ENCODE measurements at places on chromosomes 2 and 18.

DNA sequence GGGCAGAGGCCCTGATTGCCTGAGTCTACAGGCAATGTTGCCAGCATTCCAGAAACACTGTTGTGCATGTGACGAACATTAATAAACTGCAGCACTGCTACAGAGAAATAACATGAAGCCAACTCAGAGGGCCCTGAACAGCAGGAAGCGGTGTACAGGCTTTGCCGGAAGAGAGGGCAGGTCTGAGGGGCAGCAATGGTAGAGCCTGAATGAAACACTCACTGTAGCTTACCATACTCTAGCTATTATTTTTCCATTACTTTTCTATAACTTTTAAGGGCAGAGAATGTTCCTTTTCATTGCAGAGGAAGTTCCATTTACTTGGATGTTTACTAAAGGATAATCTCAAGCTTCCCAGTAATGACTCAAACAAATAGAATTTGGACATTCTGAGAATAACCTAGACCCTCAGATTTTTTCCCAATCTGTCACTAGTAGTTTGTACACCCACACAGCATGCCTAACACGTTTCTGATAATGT lies 150.4 kb downstream of the MTX2 start:
- no peak for DNase-seq

GRCh38 chr2:207143215-207144172 lies 22.3 kb downstream of the KLF7 start:
- DNase-seq = peak; percentile 41

GRCh38 chr2:41763141-41763540 lies 284.7 kb upstream of the PKDCC start:
- DNase-seq = no peak

DNA sequence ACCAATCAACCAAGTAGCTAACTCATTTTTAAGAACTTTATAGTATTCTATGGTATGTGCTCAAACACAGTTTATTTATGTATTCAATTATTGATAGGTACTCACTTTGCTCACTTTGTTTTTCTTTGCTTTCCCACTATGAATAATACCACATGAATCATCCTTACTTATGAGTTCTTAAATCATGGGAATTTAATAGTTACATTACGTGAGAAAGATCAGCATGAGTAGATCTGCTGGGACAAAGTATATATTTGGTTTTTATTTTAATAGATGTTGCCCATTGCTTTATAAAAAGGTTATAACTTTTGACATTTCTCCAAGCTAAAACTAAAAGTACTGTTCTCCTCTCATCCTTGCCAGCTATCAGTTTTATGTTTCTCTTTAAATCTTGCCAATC lies 390.7 kb downstream of the LRATD1 start:
- DNase-seq = no peak

- no peak for DNase-seq
Measured at GRCh38 chr18:60149316-60149715, 223.3 kb downstream of the MC4R start.

DNA sequence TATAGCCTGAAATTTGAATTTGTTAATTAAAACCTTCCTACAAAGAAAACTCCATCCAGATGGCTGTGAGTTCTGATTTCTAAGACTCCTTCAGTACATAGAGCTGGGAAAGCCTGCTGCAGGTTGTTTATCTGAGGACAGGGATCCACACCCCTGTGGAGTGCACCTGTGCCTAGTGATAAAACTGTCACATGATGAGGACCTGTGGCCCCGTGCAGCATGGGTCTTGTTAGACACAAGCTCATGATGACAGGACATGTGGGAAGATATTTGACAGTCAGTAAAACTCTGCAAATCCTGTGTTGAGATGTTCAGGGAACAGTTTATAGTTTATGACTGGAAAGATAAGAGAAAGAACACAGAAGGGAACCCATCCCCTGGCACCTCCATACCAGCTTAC lies 133.2 kb upstream of the TMEM18 start:
- no peak for DNase-seq

- no peak for DNase-seq
Measured at GRCh38 chr2:60552078-60552850, 1.2 kb downstream of the BCL11A start.

- no peak for DNase-seq
Measured at GRCh38 chr2:127647242-127648190, 1.6 kb downstream of the GPR17 start.

GRCh38 chr18:45109706-45110105 lies 429.0 kb downstream of the SETBP1 start:
- no peak for DNase-seq

GRCh38 chr2:210859314-210859713 lies 302.9 kb downstream of the CPS1 start:
- no peak for DNase-seq

GRCh38 chr2:239944694-239945551 lies 80.2 kb downstream of the NDUFA10 start:
- no peak for DNase-seq

DNA sequence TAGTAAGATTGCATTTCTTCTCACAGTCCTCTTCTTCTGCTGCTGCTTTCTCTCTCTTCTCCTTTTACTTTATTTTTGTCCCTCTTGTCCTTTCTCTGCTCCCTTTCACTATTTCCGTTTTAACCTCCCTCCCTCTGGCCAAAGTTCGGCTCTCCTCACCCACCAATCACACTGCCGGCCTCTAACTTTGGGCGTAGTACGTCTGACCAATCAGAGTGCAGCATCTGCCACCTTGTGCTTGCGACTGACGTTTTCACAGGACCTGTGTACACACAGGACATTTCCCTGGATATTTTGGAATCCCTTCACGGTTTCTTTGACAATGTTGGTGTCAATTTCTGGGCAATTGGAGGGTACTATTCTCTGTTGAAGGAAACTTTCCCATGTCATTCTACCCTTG lies 22.6 kb upstream of the ICOS start:
- DNase-seq = no peak

DNA sequence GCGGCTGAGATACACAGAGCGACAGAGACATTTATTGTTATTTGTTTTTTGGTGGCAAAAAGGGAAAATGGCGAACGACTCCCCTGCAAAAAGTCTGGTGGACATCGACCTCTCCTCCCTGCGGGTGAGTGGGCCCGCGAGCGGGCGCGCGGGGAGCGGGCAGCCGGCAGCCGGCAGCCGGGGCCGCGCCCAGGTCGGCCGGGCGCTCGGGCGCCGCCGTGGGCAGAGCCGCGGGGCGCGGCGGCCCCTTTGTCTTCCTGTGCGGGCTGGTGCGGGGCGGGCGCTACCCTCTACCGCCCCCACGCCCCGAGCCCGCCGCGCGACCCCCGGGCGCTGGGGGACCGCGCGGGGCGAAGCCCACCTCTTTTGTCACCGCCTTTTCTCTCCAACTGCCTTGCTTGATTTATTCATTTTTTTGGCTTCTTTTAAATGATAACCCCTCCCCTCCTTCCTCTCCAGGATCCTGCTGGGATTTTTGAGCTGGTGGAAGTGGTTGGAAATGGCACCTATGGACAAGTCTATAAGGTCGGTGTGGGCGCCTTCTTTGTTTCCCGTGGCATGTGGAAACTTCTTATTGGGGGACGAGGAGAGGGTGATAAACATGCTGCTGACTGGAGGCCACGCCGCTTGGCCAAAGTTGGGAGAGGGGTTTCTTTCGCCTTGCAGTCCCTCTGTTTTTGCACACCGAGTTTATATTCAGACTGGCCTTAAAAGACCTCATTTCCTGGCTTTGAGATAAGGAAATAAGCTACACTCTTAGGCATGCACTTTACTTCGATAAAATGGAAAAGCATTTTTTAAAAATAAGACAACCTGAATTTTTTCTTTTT lies 722 bp downstream of the MAP4K4 start:
- DNase-seq = no peak

- no peak for DNase-seq
Measured at GRCh38 chr18:49021433-49022129, 70.8 kb upstream of the SMAD7 start.

DNA sequence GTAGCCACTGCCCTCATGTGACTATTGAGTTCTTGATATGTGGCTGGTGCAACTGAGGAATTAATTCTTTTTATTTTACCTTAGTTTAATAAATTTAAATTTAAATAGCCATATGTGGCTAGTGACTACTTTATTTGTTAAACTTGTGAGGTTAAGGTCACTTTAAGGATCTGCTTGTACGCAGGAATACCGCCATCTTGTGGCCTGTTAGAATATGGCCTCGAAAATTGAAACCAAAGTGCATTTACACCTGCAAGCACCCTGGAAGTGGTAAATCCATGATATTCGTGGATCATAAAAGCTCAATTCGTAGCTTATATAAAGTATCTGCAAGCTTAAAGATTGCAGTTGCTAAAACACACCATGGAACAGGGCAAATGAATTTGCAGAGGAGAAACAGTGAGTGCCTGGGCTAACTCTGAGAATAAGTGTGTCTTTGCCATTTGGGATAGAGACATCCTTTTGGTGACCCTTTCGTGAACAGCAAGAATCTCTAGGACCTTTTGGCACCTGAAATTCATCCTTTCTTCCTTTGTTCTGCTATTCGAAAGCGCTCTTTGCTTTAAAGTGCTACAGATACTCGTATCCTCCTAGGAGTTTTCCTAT lies 59.9 kb upstream of the REG3A start:
- no peak for DNase-seq

GRCh38 chr2:26767894-26768487 lies 3.9 kb downstream of the SLC35F6 start:
- DNase-seq = no peak

- DNase-seq = no peak
Measured at GRCh38 chr18:79071503-79072210, 2.5 kb downstream of the ATP9B start.

DNA sequence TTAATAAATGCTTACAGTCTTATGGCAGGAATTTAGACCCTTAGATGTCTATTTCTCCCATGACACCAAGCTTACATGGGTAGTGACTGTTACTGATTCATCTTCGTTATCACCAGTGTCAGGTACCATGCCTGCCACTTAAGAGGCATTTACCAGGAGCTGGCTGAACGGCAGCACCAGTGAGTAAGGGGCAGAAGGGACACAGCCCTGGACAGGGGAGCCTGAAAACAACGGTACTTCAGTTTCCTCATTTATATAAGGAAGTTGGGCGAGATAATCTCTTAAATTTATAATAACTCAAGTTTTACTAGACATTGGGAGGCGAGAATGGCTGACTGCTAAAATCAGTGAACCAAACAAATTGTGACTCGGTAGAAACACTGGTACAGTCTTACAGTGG lies 1.2 kb downstream of the COA5 start:
- DNase-seq = no peak

- no peak for DNase-seq
Measured at GRCh38 chr2:4139731-4140130, 436.4 kb downstream of the DCDC2C start.

DNA sequence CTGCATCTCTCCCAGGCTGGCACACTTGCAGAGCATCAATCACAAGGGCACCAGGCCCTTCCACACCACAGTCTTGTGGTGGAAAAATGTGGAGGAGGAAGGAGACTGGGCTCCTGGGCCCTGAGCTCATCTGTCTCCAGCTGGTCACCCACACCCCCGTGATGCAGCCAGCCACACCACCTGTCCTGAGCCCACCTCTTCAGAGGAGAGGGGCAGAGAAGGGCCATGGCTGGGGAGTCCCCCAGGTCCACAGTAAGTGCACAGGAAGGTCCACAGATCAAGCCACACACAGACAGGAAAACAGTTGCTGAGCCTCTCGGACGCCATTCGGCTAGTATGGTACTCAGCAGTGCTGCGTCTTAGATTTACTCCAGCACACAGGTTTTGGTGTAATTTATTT lies 203.5 kb upstream of the SALL3 start:
- no peak for DNase-seq

GRCh38 chr2:9842487-9843228 lies 616 bp upstream of the TAF1B start:
- DNase-seq = no peak

- DNase-seq = no peak
Measured at GRCh38 chr2:38945372-38945771, 55.7 kb downstream of the ARHGEF33 start.

DNA sequence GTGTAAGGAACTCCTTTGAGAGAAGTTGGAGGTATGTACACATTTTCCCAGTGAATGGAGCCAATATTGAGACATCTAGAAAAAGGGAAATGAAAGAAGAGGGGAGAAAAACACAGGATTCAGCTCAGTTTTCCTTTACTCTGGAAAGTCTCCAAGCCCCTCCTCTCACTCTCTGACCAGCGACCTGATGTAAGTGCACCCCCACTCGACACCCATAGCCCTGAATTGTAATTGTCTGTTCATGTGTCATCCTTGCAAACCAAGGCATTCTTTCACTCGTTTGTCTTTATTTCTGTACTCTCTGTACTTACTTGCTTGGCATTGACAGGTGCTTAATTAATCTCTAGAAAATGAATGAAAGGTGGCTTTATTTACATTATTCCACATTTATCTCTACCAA lies 55.7 kb upstream of the CTAGE1 start:
- no peak for DNase-seq

GRCh38 chr18:75433098-75433497 lies 5.6 kb upstream of the SMIM21 start:
- no peak for DNase-seq

- no peak for DNase-seq
Measured at GRCh38 chr2:216245391-216245975, 126.8 kb downstream of the MARCHF4 start.

Measured in NCI-H1436 treated with DMSO at 0.1 percent for 48 hours (cell line).